Gastroesophageal sphincter (tissue), 4 donors: ENCODE measurements at places on chromosomes 12 and 14.
A peak's percentile ranks its signal among the peaks of the same experiment; 100 is the strongest.

GRCh38 chr12:1796515-1797010 is 23.8 kb upstream of the LRTM2 start:
- peak; percentile 30 for ATAC-seq

GRCh38 chr12:121238086-121238485 is 28.2 kb downstream of the P2RX4 start:
- no peak for ATAC-seq

- ATAC-seq, result peak; percentile 81
Observed at GRCh38 chr14:92254786-92255185, 68.2 kb upstream of the SLC24A4 start.

- ATAC-seq, result no peak
Observed at GRCh38 chr12:52120951-52121823, 41.7 kb downstream of the SMIM41 start.

DNA sequence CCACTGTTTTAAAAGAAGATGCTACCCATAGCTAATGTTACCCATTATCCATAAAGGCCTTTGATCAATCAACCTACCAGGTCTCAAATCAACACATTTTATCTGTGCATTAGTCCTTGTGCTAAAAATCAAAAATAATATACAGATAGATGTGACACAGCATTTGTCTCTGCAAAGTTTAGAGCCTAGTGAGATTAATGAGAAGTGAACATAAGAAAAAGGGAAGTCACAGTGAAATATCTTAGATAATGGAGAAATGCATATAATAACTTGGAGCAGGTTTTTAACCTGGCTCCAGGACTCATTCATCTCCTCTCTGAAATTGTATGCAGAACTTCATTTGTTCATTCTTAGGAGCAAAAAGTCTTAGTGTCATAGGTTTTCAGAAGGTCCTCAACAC is 7.2 kb downstream of the PDE3A start:
- no peak for ATAC-seq

DNA sequence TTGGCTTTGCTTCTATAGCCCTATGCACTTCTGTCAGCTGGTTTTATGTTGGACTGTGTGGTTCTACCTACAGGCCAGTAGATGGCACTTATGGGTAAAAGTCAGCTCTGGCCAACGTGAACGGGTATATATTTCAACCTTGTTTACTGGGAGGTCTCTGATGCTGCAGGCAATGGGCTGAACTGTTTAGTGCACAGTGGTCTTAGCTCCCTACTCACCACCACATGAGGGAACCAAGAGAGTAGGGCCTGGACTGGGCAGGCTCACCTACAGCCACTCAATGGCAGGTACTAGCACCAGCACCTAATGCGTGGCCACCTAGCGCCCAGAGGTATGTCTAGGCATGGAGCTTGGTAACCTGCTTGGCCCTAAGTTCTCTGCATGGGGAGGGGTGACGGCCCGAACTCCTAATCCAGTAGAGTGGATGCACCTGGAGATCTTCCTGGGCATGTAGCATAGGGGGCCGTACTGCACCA is 481.8 kb downstream of the TMEM117 start:
- ATAC-seq, result no peak

DNA sequence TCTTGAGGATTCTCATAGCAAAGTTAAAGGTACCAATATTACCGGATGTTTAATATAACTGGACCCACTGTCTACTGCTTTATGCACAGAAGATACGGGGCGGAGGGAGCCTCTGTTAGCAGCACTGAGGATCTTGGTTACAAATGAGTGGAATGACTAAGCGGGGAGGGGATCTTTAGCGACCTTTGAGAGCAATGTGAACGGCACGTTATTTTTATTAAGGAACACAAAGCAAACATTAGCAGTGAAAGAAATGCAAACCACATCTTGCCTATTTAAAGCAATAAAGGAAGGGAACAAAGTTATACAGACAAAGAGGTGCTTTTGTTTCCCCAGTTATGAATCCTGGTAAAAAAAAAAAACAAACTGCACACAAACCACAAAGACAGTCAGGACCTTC is 27.1 kb upstream of the PRMT8 start:
- no peak for ATAC-seq

DNA sequence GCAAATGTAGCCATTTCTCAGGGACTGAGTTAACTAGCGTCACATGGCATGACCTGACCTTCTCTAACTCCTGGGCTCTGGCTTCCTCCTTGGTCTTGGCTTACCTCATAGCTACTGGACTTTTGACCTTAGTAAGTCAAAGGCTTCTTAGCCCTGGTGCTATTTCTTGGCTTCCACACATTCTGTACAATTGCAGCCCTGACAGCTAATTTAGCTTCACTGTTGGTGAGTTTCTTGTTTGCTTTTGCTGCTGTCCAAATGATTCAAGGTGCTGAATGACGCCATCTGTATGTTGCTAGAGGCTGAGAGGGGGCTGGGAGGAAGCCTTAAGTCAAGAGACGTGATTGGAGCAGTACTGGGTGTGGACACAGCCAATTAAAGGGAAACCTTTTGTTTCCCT is 202.7 kb downstream of the PRKD1 start:
- ATAC-seq, result no peak

DNA sequence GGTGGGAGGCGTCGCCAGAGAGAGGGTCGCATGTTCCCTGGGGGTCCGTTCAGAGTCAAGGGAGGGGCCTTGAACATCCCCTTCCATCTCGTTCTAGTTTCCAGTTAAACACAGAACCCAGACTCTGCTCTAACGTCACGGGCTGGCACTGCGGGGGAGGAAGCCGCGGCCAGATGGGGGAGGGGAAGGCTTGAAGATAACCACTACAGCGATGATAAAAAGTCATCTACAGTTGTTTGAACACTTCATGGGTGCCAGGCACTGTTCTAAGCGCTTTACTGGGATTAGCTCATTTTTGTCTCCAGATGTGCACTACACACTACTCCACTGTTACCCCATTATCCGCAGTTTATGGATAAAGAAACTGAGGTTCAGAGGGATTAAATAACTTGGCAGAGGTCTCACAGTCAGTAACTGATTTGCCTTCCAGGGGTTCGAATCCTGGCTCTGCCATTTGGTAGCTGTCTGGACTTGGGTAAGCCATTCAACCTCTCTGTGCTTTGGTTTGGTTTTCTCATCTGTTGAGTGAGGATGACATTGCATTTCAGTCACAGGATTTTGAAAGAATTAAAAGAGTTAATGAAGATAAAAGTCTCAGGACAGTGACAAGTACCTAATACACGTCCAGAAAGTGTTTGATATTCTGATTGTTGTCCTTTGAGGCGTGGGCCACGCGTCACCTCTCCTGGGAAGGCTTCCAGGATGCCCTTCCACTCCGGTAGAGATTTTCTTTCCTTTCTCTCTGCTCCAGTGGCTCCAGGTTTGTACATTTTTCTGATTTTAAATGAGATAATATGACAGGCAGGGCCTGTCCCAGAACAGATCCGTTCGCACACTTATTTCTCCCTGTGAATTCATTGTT is 798 bp upstream of the RASAL1 start:
- no peak for ATAC-seq

- peak; percentile 25 for ATAC-seq
Observed at GRCh38 chr12:101877806-101878242, 444 bp downstream of the DRAM1 start.

- no peak for ATAC-seq
Observed at GRCh38 chr14:29028973-29029582, 262.5 kb downstream of the FOXG1 start.

DNA sequence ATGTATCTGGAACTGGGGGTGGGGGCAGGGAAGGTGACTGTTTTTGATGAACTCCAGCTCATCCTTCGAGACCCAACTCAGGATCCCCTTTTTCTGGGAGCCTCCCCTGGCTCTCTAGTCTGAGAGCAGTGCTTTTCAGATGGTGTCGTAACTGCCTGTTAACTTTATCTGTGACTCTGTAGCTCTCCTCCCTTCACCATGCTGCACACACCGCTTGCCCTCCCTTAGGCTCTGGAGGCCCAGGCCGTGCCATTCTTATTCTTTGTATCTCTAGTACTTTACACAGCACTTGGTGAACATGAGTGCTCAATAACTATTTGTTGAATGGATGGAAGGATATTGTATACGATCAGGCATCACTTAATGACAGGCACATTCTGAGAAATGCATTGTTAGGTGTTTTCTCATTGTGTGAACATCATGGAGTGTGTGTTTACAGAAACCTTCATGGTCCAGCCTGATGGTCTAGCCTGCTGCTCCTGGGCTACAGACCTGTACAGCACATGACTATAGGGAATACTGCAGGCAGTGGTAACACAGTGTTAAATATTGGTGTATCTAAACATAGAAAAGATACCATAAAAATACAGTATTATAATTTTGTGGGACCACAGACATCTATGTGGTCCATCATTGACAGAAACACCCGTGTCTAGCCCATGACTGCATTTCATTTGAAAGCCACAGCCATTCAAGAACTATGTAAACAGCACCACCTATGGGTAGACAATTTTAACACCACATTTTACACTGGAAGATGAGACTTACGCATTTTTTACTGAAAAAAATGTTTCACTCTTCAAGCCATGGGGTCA is 91.8 kb downstream of the EML1 start:
- peak; percentile 71 for ATAC-seq

DNA sequence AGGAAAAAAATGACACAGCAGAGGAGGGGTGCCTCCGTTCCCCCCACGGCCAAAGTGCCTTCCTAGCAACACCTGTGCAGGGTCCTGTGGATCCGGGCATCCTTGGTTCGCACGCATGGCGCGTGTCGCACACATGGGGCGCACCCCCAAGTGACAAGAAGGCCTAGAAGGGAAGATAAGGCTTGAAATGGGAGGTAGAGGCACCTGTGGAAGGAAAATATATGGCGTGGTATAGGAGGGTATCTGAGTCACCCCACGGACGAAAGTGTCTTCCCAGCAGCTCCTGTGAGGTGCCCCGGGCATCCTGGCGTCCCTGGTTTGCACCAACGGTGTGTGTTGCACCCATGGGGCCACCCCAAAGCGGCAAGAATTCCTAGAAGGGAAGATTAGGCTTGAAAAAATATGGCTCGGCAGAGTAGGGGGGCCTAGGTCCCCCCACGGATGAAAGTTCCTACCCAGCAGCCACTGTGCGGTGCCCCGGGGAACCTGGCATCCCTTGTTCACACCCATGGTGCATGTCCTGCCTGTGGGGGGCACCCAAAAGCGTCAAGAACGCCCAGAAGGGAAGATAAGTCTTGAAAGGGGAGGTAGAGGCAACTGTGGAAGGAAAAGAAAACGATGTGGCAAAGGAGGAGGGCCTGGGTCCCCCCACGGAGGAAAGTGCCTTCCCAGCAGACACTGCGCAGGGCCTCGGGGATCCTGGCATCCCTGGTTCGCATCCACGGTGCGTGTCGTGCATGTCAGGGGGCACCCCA is 280.0 kb downstream of the ALG10 start:
- no peak for ATAC-seq

GRCh38 chr12:59079472-59079871 is 159.2 kb upstream of the LRIG3 start:
- no peak for ATAC-seq

DNA sequence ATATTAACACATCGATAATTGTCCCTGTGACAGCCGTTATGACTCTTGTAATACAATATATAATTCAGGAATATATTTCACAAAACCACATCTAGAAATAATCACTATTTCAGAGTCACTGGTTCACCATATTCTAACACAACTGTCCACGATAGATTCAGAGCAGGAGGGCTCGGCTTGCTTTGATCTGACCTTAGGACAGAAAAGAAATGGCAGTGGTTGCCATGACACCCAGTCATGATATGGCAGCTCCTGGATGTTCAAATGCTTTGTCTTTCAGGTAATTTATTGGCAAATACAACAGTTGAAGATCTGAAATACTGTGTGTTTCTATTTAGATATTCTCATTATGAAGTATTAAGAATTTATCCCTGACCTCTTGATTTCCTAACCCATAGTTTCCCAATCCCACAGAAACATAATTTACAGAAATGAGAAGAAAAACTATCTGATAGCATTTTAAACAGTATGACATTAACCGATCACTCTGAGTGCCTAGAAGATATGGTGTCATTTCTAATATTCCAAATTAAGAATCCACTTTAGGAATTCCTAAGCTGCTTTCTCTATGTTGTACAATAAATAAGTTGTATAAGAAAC is 116.4 kb downstream of the EPS8 start:
- ATAC-seq, result no peak

GRCh38 chr14:30214461-30215090 is 286.9 kb upstream of the PRKD1 start:
- peak; percentile 23 for ATAC-seq

GRCh38 chr12:51921017-51921725 is 13.9 kb downstream of the ACVRL1 start:
- no peak for ATAC-seq

DNA sequence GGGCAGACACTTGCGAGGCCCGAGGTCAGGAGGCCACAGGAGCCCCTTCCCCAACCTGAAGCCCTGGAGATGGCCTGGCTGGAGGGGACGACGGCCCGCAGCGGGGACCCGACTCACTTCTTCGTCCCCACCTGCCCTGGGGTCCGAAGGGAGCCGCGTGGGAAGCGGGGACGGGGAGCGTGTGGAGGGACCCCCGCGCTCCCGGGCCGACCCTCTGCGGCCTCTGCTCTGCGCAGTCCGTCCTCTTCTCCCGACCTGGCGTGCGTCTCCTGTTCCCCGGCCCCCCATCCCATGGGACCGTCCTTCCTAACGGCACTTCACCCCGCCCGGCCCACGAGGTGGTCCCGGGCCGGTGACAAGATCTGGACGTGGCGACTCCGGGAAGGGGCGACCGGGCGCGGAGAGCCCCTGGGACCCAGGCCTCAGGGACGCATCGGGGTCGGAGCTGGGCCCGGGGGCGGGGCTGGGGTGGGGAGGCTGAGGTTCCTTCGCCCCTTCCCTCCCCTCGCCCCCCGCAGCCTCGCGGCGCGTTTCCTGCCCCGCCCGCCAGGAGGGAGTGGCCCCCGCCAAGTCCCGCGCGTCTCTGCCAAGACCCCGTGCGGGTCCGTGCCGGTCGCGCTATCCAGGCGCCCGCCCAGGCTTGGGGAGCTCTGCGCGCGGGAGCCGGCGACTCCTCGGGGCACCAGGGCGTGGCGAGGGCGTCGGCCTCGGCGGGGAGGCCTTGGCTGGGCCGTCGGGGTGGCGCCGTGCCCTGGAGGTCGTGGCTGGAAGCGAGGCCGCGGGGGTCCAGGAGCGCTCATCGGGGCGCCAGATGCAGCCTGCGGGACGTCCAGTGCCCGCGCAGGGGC is 97.1 kb downstream of the TNFAIP2 start:
- no peak for ATAC-seq

GRCh38 chr14:68687746-68688145 is 105.1 kb downstream of the ZFP36L1 start:
- ATAC-seq, result no peak

DNA sequence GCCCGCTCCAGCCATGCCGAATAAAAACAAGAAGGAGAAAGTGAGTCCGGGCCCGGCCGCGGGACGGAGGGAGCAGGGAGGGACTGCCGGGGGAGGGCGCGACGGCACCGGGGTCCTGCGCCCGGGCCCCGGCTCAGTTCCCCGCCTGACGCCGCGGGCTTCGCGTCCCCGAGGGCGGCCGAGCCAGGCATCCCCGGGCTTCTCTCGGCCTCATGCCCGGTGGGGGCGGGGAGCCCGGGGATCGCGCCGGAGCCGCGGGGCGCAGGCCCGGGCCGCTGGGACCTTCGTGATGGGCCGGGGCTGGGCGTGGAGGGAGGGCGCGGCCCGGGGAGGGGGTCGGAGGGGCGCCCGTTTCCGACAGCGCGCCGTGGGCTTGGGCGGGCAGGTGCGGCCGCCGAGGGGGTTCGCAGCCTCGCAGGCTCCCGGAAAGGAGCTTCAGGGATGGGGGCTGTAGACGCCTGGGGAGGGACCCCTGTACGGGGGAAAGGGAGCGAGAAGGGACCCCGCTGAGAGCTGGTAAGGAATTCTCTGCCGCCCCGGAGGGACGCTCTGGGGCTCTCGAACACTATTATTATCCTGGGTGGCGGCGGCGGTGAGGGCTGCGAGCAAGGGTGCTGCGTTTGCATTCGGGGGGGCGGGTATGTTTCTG is 496 bp downstream of the PPP2R5C start:
- ATAC-seq, result peak; percentile 14
